ENCODE measurements at places on chromosomes 5 and 9.

GRCh38 chr9:133974631-133975341 is 17.3 kb downstream of the VAV2 start:
- DNase-seq: no peak

DNA sequence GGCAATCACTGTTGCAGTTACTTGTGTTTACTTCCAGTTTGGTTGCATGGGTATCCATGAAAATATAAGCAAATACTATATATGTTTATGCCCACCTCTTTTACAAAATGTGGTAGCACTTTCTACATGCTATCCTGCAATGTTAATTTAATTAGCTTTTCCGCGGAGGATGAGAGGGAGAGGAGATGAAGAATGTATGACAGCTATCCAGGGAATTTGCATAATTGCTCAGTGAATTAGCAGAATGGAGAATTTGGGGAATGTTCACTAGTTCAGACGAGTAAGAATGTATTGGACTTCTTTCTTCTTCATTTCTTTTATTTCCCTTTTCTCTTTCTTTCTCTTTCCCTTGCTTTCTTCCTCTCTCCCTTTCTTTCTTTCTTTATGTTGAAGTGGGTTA is 140.7 kb upstream of the SLC28A3 start:
- DNase-seq: no peak

DNA sequence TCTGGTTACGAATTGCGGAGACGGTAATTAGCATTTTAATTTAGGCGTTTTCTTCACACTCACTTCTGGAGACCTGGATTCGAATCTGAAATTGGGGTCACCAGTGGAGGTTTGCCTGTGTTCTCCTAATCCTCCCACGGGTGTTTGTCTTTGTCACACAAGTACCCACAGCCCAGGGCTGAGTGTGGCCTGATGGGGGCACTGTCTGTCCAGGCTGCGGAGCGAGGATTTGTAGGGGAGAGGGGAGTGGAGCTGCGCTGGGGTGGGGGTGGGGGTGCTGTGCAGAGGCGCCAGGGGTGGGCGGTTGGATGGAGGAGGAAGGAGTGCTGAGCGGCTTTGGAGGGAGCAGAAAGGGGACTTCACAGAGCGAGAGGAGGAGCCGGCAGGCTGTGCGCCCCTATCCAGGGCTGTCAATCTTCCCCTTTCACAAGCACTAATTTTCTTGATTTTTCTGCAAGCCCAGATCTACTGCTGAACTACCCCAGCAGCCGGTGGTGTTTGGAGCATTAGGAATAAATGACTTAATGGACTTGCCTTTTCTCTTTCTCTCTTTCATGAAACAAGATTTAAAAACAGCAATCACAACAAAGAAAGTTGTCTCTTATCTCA is 53.1 kb downstream of the TSPAN17 start:
- DNase-seq: no peak

- DNase-seq: no peak
Observed at GRCh38 chr9:36858805-36859375, 175.2 kb downstream of the PAX5 start.

DNA sequence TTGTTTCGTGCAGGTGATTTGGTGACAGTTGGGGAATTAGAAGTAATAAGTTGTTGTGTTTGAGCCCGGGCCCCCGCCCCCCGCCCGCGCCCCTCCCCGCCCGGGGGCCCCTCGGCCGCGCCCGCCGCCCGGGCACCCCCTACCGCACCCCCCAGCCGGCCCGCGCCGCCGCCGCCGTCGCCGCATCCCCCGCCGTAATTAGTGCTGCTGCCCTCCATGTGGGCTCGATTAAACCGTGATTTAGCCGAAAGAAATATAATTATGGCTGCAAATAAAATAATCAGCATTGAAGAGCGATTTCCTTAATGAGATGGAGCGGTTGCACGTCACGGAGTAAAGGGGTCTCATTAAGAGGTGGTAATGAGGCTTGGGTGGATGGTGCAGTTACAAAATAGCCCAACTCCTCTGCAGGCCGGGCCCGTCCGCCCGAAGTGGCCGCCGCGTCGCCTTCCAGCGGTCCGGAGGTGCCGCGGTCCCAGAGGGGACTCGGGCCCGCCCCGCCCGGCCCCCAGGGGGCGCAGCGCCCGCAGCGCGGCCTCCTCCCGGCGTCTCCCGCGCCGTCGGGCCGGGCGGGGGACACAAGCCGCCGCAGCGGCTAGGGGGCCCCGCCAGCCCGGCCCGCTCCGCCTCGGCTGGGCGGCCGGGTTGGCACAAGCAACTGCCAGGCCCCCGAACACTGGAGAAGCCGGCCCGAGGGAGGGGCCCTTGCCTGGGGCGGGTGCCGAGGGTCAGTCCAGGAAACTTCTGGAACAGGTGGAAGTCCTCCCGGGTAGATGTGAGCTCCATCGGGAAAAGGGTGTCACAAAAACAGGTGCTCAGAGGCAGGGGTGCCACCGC is 6.9 kb upstream of the OTP start:
- no peak for DNase-seq

DNA sequence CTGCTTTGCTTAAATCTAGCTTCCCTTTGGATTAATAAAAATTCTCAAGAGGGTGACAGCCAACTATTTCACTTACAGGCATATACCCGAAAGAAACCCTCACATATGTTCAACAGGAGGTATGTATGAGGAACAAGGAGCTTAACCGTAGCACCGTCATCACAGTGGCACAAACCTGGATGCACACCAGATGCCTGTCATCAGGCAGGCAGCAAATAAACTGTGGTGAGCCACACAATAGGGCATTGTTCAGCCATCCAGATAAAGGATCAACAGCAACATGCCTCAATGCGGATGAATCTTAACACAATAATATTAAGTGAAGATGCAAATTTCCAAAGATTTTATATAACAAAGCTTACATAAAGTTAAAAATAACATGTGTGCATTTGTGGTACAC is 5.5 kb upstream of the TNFSF15 start:
- no peak for DNase-seq

DNA sequence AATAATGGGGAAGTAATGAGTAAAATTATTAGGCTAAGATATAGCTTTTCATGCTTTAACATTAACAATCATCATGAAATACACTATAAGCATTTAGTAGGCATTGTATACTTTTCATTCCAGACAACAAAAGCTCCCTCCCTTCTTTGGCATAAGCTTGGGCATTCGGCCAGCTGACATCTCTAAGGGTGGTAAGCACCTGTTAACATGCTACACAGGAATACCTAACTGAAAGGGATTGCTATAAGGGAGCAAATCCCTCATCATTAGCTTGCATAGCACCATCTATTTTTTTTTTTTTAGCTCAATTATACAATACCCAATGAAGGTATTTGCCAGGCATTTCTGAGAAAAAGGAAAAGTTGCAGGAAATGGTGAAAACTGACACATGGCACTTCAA is 16.6 kb downstream of the STRBP start:
- DNase-seq: peak; percentile 79

- no peak for DNase-seq
Observed at GRCh38 chr5:2001300-2001699, 118.6 kb upstream of the IRX4 start.

DNA sequence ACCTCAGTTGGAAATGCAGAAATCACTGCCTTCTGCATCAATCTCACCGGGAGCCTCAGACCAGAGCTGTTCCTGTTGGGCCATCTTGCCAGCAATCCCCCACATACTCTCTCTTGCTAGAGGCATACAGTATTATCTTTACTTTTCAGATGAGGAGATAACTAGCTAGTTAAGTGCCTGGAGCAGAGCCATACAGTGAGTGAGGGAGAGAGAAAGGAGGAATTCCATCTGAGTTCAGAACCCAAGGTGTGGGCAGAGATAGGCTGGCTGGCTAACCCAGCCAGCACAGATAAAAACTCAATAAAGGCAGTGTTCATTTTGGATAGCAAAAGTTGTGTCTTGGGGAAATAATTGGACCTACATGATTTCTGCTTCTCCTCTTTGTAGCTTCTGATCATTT is 268.0 kb upstream of the KIF2A start:
- DNase-seq: no peak

DNA sequence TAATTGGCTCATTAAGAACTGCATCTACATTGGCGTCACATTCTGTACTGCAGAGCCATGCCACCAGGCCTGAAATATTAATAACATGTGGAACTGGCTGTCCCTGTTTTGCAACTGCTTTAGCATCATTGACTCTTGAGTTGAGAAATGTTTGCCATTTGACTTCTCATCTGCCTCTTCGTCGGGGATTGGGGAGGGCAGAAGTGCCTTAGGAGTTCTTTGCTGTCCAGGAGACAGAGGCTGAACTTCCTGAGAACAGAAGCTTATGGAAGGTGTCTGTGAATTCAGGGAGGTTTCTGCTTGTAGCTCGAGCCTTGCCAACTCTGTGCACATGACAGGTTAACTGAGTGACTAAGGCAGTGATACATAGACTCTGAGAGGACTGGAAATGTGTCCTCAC is 265.0 kb downstream of the KIF4B start:
- DNase-seq: no peak

DNA sequence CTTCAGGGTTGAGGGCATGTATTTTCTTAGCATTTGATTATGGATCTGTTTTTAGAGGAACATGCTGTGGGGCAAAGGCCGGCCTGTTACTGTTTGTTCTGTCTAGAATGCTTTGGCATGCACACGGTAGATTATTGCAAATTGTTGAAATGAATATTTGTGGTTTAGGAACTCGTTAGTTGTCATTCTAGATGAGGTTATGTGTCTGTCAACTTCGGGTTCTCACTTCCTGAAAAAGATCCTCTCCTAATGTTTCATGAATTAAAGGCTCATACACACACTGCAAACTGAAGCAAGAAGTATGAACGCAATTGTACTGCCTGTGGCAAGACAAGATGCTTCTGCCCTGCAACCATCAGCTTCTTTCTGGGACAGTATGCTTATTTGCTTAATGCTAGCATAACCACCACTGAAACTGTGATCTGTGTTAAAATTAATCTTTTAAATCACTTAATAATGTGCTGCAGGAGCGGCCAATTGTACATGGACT is 99.6 kb downstream of the BASP1 start:
- no peak for DNase-seq

DNA sequence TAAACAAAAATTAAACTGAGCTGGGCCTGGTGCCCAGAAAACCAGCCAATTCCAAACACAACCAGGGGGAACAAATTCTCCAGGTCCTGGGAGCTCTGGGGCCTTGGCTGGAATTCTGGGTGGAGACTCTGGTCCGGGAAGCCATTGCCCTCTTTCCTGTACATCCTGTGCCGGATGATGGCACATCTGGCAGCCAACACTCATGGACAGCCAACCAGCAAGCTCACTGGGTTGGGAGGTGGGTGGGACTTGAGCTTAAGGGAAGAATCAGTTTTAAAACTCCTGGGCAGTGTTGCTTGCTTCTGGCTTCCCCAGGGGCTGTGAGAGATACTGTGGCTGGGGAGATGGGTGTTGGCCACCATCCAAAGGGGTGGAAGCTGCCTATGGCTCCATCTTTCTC is 56.1 kb downstream of the PCDH1 start:
- DNase-seq: no peak

- DNase-seq: no peak
Observed at GRCh38 chr9:129712634-129713401, 40.0 kb downstream of the PTGES start.

DNA sequence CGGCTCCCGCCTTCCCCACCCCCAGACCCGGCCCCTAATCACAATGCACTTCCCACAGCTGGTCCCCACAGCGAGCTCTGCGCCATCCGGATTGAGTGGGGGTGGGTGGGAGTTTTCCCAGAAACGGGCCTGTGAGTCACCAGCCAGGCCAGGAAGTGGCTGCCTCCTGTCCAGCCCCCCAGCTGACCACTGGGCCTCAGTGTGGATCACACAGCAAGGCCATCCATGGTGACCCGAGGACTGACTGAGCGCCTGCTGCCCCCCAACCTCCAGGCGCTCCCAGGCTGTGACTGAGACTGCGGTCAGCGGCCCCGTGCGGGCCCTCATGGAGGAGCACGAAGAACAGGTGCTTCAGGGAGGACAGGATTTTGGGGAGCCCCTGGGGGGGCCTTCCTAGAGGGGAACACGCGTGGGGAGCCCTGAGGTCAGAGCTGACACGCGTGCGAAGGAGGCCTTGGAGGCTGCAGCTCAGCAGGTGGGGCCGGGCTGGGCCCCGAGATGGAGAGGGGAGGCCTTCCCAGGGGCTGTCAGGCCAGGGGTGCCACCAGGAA is 48.3 kb upstream of the EGFL7 start:
- DNase-seq: no peak

DNA sequence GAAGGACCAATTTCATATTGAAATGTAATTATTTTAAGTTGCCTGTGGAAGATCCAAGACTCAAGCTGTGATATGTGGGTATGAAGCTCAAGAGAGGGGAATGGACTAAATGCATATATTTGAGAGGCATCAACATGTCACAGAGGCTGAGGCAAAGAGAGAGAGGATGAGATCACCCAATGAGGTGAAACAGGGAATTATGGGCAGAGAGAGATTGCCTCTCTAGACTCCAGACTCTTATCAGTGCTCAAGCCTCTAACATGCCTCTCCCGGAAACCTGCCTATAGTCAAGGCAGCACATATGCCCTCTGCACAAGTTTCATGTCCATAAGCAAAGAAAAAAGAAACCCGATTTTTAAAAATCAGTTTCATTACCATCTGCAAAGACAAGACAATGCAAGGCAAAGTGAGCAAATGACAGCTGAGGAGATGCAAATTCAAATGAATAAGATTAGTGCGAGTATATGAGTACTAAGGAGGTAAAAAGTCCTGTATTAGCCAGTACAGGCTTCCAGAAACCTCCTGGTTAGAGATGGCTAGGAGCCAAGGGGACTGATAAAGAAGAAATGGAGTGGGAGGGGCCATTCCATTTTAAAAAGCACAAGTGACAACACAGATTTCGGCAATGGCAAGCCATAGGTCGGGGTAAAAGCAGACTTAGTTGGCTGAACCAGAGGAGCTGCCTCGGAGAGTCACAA is 9.4 kb downstream of the APTX start:
- no peak for DNase-seq

- peak; percentile 36 for DNase-seq
Observed at GRCh38 chr5:55062039-55062779, 38.2 kb downstream of the GZMK start.

DNA sequence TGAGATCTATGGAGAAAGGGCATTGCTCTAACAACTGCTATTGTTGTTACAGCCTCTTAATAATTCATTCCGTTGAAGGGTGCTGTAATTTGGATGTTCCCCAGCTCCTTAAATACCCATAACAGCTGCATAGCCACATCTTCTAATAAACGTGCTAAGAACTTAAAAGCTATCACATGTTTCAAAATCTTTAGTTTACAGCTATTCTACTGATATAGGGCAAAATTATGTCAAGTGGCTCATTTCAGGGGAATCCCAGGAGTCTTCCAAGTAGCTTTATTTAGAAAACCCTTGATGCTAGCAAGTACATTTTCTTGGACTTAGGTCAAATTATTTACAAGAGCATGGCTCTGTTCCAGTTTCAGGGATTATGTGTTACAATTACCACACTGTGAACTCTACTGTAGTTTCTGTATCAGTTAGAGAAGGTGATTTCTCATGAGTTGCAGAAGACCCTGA is 990.4 kb upstream of the ACO1 start:
- DNase-seq: peak; percentile 8

GRCh38 chr9:110142253-110142652 is 65.7 kb downstream of the C9orf152 start:
- peak; percentile 22 for DNase-seq

DNA sequence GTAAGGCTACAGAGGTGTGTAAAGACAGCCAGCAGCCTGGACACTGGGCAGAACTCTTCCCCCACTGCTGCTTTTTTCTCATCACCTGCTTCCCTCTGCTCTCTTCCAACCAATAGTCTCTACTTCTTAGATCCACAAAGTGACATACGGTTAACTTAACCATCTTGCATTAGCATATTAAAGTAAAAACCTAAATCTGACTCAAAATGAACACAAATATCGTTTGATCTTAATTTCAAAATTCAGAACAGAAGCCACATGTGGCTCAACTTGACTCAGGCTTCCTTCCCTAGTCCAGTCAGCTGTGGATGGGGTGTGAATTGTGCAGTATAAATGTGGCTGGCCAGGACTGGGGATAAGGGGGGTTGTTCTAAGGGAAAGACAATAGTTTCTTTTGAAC is 114.3 kb downstream of the STARD4 start:
- DNase-seq: no peak
